8988T (cell line): ENCODE measurements at places on chromosomes 1 and 21.

GRCh38 chr1:25467193-25467592, 36.5 kb downstream of the MACO1 start:
- DNase-seq, result no peak

DNA sequence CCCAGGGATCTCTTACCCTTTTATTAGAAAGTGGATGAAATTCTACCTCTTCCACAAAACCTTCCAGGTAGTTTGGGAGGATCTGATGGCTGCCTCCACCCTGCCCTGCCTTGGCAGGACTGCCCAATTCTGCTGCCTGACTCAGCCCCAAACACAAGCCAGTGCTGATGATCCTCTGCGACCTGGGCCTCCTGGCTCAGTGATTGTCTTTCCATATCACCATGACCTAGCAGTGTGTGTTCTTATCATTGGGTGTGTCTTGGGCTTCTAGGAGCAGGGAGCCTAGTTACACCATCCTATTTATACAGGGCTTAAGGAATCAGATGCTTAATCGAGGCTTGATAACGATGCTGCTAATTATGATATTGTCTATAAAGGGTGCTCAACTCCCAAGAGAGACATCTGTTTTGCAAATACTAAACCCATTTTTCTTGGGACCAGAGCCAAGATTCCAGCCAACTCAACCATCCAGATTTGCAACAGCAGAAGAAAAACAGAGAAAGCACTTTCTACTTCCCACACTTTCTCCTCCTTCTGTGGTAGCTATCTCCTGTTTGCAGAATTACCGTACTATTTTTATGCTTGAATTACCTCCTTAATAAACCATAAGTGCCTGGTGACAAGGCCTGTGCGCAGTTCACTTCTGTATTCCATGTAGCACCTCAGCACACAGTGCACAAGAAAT, 36.5 kb upstream of the KIF21B start:
- DNase-seq, result no peak

DNA sequence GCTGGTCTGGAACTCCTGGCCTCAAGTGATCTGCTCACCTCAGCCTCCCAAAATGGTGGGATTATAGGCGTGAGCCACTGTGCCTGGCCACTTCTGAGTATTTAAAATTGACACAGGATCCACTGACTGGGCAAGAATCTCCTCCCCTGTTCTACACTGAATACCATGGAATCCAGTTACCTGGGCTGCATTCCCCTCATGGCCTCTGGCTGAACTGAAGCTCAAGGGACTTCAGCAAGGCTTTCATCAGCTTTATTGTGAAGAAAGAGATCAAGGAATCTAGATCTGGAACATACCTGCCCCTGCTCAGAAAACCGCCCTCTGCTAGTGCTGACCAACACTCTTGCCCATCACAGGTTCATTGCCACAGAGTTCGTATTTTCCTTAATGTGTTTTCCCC, 20.5 kb downstream of the NCF2 start:
- no peak for DNase-seq

DNA sequence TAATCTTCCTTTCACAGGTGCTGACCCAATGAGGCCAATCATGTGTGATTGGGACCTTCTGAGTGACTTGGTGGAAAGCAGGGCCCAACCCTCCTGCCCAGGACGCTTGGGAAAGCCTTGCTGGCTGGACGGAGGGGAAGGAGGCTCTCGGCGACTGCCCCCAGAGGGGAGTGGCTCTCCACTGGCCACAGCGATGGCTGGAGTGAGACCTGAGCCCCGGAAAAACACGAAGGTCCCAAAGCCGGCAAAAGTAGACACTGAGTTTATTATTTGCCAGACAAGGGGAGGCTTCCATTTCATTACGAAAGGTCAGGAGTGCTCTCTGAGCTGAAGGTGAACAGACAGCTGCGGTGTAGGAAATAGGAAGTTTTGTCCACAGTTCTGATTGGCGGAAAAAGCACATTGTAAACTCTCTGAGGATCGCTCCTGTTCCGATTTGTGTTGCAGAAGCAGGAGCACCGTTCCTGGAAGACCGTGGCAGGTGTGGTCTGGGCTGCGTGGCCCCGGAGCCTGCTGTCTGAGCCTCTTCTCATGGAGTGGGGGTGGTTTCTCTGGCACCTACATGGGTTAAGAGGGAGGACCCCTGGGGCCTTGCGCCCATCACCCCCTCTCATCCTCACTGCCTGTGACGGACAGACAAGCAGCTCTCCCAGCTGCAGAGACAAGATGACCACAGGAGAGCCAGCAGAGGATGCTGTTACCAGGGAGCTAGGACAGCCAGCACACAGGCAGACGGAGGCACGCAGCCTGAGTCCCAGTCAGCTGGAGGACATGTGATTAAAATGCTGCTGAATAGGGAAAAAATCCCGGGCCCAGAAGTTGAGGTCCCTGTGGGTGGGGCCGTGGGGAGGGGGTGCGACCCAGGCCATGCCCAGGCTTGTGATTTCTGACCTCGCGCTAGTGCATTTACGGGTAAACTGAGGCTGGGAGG, 41.5 kb downstream of the KRTAP10-1 start:
- no peak for DNase-seq

DNA sequence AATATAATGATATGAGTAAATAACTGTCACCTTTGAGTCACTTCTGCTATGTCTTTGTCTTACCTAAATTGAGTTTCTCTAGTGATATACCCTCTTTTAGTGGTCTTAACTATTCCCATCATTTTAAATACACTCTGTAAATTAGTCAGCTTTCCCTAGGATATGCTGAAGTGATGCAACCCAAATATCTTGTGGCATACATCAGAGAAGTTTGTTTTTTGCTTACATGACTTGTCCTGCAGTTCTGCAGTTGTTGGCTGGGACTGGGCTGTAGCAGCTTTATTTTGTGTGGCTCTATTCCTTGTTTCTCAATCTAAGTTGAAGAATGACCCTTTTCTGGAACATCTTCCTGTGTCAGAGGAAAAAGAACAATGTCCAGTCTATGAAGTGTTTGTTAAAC, 76.4 kb downstream of the TTC3 start:
- DNase-seq, result no peak

GRCh38 chr21:15354516-15354915, 289.7 kb upstream of the NRIP1 start:
- DNase-seq, result no peak

DNA sequence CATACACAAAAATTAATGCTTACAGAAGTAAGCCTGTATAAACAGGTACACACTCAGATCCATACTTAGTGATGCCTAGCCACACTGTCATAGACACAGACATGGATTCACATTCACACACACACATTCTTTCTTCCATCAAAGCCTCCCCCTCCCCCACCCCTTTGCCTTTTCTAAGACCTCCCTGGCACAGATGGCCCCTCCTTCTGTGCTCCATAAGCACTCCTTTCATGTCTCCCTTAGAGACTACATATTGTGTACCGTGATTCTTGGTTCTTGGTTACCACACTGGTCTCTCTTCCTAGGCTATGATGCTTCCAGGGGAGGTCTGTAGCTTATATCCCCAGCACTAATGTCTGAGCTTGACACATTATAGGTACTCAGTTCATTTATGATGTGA, 2.0 kb upstream of the NHLH2 start:
- no peak for DNase-seq

- no peak for DNase-seq
Measured at GRCh38 chr1:228804640-228805413, 69.5 kb downstream of the RHOU start.

GRCh38 chr21:39385299-39386145, 36.6 kb upstream of the HMGN1 start:
- no peak for DNase-seq

DNA sequence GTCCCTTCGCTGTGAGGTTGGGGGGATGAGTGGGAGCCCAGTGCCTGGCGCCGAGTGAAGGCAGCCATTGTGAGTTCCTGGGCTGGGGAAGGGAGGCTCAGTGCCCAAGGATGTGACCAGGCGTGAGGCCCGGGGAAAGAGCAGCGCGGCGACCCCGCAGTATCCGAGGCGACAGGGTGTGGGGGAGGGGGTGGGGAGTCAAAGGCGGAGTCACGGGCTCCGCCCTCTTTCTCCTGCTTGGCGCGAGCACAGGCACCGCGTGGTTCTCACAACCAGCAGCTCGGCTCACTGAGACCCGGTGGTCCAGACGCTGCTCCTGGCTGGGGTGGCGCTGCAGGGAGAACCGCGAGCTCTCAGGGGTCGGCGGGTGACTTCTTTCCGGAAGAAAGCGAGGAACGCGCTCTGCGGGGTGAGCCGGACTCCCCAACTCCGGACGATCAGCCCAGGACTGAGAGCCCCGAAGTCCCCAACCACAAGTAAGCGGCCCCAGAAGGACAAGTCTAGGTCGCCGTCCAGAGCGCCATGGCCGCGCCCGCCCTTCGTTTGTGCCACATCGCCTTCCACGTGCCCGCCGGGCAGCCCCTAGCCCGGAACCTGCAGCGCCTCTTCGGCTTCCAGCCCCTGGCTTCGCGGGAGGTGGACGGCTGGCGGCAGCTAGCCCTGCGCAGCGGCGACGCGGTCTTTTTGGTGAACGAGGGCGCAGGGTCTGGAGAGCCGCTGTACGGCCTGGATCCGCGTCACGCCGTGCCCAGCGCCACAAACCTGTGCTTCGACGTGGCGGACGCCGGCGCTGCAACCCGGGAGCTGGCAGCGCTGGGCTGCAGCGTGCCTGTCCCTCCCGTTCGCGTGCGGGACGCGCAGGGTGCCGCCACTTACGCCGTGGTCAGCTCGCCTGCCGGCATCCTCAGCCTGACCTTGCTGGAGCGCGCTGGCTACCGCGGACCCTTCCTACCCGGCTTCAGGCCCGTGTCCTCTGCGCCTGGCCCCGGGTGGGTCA, at the start of gene HPDL:
TSS of gene HPDL (plus strand) at position 269 of the 997 bp plus-strand sequence. CDS start at position 523, 254 bp downstream.
- DNase-seq, result no peak

DNA sequence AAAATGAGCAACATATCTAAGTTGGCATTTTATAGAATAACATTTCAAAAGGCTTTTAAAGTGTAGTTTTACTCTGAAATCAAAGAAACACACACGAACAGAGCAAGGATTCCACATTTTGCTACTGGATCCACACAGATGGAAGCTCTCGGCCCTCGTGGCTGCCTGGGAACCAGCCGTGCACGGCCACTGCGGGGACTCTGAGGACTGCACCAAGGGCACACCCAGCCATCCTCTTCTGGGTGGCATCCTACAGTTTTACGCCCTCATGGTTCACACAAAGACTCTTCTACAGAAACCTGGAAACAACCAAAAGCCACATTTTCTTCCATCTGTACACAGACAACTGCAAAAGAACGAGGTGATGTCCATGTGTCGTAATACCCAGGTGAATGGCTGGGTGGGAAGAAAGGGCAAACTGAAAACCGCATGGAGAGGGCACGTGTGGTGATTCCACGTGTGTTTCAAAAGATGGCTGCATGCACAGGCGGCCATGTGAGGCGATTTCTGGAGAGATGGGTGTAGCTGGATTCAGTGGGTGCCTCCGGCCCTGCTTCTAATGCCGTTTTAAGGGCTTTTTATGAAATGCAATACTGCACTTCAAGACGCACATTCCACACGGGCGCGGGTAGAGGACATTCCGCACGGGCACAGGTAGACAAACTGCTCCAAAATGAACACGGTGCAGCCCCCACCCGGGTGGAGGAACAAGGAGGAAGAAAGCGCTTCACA, 8.1 kb downstream of the POFUT2 start:
- DNase-seq, result no peak

GRCh38 chr1:91054780-91055481, 33.1 kb upstream of the ZNF644 start:
- DNase-seq, result no peak

GRCh38 chr1:183783342-183783741, 21.6 kb upstream of the RGL1 start:
- DNase-seq, result no peak

- DNase-seq, result peak; percentile 70
Measured at GRCh38 chr1:160416369-160416768, 16.0 kb downstream of the VANGL2 start.

DNA sequence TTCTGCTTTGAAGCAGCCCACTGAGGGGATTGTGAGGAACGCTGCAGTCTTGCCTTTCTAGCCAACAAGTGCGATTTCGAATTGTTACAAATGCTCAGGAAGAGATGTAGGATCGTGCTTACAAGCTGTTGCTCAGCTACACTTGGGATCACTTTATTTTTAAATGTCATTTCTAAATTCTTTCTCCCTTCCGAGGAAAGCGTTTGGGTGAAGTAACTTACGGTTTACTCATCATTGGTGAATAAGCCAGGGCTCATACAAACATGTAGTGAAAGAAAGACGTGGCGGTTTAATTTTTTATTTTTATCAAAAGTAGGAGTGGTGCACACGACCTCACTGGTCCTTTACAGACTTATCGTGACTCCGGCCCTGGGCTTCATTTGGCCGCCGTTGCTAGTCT, 386.6 kb downstream of the KIF26B start:
- DNase-seq, result no peak

DNA sequence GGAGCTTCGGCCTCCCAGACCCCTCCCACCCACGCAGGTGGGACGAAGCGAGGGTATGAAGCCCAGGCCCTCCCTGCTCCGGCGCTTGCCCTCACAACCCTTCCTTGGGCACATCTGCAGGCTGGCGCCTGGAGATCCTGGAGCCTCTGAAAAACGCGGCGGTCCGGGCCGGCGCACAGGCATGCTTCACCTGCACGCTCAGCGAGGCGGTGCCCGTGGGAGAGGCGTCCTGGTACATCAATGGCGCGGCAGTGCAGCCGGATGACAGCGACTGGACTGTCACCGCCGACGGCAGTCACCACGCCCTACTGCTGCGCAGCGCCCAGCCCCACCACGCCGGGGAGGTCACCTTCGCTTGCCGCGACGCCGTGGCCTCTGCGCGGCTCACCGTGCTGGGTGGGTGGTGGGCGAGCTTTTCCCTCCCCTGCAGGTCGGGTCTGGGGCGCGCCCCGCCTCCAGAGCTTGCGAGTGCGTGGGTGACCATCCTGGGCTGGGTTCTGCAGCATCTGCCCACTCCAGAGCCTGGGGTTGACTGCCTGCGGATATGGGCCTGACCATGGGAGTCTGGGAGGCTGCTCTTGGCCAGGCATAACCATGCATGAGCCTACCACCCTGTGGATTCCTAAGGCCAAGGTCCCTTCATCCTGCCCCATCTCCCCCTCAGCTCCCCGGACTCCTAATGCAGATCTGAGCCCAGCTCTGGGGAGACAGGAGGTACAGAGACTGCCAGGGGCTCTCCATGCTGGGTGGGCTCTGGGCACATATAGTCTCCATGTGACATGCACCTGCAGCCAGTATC, 89.8 kb downstream of the TRIM11 start:
- DNase-seq, result peak; percentile 5

DNA sequence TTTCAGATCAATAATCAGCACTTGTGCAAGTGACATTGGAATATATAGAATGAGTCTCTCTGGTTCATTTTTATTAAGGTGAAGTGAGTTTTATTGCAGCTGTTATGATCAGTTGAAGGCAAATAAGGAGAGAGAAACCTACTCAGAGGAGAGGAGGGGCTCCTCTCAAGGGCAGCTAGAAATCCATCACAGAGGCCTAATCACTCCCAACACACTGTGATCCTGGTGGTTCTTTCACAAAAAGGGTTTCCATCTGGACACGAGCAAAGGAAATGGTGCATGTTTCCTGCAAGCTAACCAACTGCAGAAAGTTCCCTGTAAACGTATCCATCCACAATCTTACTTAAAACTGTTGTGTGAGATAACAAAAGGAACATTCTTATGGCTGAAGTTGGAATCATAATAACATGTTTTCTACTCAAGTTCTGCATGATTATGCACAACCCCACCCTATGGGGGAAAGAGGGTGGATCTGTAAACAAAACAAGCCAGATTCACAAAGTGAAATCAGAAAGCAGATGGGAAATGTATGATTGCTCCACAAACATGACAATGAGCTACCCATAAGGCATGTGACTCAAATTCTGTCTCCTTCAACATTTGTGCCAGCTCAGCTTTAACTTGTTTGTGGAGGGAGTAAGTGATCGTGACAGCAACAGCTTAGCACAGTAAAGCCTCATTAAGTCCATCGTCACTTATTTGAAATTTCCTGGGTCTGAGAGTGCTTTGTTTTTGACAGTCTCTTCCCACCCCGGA, 141.2 kb upstream of the ST6GALNAC5 start:
- no peak for DNase-seq
